ENCODE measurements at places on chromosomes 3 and 15.

- H3K4me1 ChIP-seq, result peaks cover 8% of the 10 kb centered on the region
- H3K36me3 ChIP-seq, result peaks cover 59% of the 10 kb centered on the region
- H3K27ac ChIP-seq, result no peak overlapping the region
Measured at GRCh38 chr15:89795996-89796395, 18.7 kb downstream of the ANPEP start.

- no peaks in the 10 kb centered on the region for H3K27me3 ChIP-seq
- DNase-seq, result no peak
- peaks cover 12% of the 10 kb centered on the region for H3K4me1 ChIP-seq
Measured at GRCh38 chr15:69071260-69071659, 56.8 kb downstream of the NOX5 start.

DNA sequence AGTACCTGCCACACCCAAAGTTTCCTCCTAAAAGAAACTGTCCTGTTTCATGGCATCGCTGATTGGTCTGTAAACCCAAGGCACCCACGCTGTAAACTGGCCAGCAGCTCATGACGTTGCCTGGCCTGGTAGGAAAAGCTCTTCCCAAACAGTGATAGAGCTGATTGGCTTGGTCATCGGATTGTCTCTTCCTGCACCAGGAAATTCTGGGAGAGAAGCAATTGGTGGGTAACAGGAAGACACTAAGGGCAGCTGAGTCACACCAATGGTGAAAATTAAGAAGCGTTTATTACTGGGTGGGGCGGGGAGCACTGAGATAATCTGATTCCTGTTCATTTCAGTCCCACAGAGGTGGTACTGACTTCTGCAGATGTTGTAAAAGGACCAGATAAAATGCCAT lies 31.0 kb downstream of the KLHL6 start:
- no peak overlapping the region for H3K27ac ChIP-seq
- no peaks in the 10 kb centered on the region for H3K4me1 ChIP-seq
- H3K27me3 ChIP-seq, result no peaks in the 10 kb centered on the region

DNA sequence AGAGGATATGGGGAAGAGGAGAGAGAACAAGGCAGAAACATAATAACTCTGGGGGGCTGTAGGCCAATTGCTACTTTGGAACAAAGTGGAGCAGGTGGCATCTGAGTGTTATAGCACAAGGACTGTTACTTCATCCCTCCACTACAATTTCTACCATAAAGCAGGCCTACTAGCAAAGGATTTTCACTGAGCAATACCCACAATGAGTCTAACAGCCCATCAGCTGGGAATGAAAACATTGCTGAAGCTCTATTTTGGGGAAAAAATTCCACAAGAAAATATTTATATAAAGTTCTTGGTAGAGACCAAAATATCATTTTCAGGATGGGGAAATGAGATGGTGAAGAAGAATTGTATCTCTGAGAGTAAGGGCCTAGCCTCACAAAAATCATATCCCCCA lies 3.6 kb upstream of the SHC4 start:
- no peak overlapping the region for H3K27ac ChIP-seq
- H3K36me3 ChIP-seq, result no peaks in the 10 kb centered on the region
- no peak overlapping the region for H3K4me3 ChIP-seq
- DNase-seq, result no peak
- peaks cover 8% of the 10 kb centered on the region for H3K4me1 ChIP-seq

GRCh38 chr15:60635507-60636352 lies 156.8 kb upstream of the ICE2 start:
- H3K27ac ChIP-seq, result no peak overlapping the region
- DNase-seq, result no peak
- no peaks in the 10 kb centered on the region for H3K36me3 ChIP-seq
- H3K4me3 ChIP-seq, result no peak overlapping the region
- no peaks in the 10 kb centered on the region for H3K4me1 ChIP-seq
- no peaks in the 10 kb centered on the region for H3K27me3 ChIP-seq

DNA sequence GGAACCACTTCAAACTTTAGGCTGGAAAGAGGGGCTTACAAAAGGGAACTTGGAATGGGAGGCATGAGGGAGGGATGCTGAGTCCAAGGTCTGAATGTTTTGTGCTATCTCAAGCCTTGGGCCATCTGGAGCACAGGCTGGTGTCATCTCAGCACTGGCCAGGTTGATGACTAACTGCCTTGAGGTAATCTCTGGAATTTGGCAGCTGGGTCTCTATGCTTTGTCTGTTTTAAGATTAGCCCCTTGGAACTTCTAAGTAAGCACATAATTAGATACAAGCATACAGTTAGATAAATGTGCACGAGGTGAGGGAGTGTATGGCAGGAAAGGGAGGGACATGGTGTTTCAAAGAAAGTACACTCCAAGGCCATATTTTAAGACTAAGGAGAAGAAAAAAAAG lies 252.4 kb upstream of the CCDC54 start:
- no peak for DNase-seq
- no peak overlapping the region for H3K4me3 ChIP-seq
- H3K4me1 ChIP-seq, result no peaks in the 10 kb centered on the region
- H3K27me3 ChIP-seq, result no peaks in the 10 kb centered on the region
- no peaks in the 10 kb centered on the region for H3K36me3 ChIP-seq
- H3K27ac ChIP-seq, result no peak overlapping the region

DNA sequence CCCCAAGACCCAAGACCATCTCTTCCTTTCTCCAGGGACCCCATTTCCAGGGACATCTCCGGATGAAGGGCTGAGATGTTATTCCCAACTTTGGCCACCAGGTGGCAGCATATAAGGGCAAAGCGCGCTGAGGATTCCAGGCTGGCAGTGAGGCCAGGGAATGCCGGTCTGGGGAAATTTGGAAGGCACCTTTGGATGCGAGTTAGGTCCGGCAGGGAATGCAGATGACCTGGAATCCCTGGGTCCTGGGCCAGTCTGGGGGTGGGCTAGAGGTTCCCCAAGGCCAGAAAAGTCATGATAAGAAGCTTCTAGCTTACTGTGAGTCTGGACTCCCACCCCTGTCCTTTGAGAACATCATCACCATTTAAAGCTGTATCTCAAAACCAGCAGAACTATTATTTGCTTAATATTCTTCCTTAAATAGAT lies 1.6 kb upstream of the CHST13 start:
- no peak overlapping the region for H3K27ac ChIP-seq
- H3K4me3 ChIP-seq, result no peak overlapping the region
- peak; percentile 64 for DNase-seq
- H3K36me3 ChIP-seq, result no peaks in the 10 kb centered on the region

- DNase-seq, result no peak
- no peaks in the 10 kb centered on the region for H3K4me1 ChIP-seq
Measured at GRCh38 chr15:58710701-58711100, 38.8 kb downstream of the ADAM10 start.

- H3K27ac ChIP-seq, result no peak overlapping the region
- no peak for DNase-seq
- H3K27me3 ChIP-seq, result no peaks in the 10 kb centered on the region
Measured at GRCh38 chr3:98655666-98656065, 62.3 kb upstream of the CPOX start.

DNA sequence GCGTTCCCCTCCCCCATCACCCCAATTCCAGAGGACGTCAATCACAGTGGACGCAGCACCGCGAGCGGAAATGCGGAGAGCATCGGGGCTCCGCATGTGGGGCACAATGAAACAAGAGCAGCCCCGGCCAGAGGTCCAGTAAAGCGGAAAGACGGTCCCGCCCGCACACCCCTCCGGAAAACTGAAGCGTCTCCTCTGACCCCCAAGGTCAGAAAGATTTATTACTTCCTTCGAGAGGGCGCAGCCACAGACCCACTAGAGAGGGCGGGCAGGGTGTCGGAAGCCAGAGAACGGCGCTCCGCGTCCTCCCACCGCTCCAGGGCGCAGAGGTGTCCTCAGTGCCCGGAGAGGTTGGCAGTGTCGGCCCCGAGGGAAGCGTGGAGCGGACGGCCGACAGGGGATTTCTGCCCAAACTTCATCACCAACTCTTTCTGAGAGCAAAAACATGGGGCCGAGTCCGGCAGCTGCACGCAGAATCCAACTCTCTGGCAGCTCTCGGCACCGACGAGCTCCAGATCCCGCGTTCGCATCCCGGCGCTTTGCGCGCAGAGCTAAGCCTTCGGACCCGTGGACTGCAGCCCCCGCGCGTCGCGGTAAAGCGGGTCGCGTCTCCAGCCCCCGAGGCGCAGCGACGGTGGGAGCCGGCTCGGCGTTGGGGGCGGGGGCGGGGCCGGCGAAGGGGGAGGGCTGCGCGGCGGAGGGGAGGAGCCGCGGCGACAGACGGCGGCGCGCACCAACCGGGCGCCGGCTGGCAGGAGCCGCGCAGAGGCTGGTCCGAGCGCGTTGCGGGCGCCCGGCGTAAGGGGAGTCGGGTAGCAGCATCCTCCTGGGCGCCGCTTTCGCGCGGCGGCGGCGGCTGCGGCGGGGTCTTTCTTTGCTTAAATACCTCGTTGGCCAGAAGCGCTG lies at the start of gene CHST2:
CHST2 (plus strand) TSS at position 763 of the 906 bp plus-strand sequence. CDS start 1,046 bp downstream, outside the sequence.
- H3K27me3 ChIP-seq, result no peaks in the 10 kb centered on the region
- H3K27ac ChIP-seq, result peak within 1 kb of the TSS; percentile 60
- peaks cover 19% of the 10 kb centered on the region for H3K4me1 ChIP-seq
- peak; percentile 84 for DNase-seq
- H3K36me3 ChIP-seq, result no peaks in the 10 kb centered on the region
- peak within 1 kb of the TSS; percentile 83 for H3K4me3 ChIP-seq

DNA sequence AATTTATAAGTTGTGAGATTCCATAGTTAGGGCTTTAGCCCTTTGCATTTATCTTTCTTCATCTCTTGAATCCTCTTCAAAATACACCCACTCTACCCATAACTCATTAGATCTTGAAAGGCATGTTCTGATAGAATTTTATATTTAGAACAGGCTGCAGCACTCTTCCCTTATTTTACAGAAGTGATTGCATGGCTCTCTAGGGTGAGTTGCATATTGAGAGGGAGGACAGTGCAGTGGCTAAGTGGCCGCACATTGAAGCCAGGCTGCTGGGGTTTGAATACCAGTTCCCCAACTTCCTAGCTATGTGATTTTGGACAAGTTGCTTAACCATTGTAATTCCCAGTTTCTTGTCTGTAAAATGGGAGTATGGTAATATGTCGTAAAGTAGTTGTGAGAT lies 2.5 kb downstream of the CD86 start:
- no peaks in the 10 kb centered on the region for H3K27me3 ChIP-seq
- no peak overlapping the region for H3K27ac ChIP-seq
- DNase-seq, result no peak
- H3K36me3 ChIP-seq, result no peaks in the 10 kb centered on the region
- H3K4me3 ChIP-seq, result no peak overlapping the region

GRCh38 chr3:125061170-125061569 lies 5.4 kb upstream of the HEG1 start:
- no peak overlapping the region for H3K4me3 ChIP-seq
- no peaks in the 10 kb centered on the region for H3K36me3 ChIP-seq
- DNase-seq, result no peak

DNA sequence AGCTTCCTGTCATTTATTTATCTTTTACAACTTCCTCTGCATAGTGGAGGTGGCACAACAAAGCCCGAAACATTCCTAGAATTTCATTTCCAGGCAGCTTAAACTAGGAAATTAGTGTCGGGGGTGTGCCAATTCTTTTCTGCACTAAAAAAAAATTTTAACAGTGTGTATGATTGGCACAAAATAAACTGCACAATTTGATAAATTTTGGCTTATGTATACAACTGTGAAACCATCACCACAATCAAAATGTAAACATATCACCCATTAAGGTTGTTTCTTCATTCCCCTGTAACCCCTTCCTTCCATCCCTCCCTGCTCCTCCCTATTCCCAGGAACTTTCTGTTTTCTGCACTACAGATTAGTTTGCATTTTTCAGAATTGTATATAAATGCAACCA lies 54.7 kb downstream of the RPL39L start:
- no peak overlapping the region for H3K4me3 ChIP-seq
- H3K4me1 ChIP-seq, result no peaks in the 10 kb centered on the region
- H3K27me3 ChIP-seq, result no peaks in the 10 kb centered on the region
- no peaks in the 10 kb centered on the region for H3K36me3 ChIP-seq

DNA sequence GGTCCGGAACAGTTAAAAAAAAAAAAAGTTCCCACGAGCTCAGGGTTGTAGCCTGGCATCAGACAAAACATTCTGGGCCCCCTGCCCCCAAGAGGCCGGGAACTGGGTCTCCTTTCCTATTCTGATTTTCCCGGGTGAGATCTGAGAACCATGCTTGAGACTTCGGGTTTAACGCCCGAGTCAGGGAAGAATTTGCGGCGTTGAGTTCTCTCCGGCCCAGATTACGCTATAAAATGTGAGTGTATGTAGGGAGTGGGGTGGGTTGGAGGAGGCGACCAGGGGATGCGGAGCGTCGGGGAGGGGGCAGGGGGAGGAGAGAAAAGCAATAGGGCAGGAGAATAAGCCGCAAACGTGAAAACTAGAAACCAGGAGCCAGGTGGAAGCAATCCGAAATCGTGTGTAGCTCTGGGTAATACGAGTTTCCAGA lies 2.7 kb downstream of the ZIC1 start:
- H3K27me3 ChIP-seq, result peaks cover 41% of the 10 kb centered on the region
- H3K4me1 ChIP-seq, result peaks cover 7% of the 10 kb centered on the region
- no peak overlapping the region for H3K4me3 ChIP-seq
- DNase-seq, result no peak
- no peaks in the 10 kb centered on the region for H3K36me3 ChIP-seq

GRCh38 chr3:189727898-189728297 lies 96.7 kb downstream of the TP63 start:
- no peak overlapping the region for H3K27ac ChIP-seq
- no peaks in the 10 kb centered on the region for H3K36me3 ChIP-seq
- H3K4me1 ChIP-seq, result no peaks in the 10 kb centered on the region
- DNase-seq, result no peak

GRCh38 chr3:168071591-168072322 lies 24.0 kb downstream of the GOLIM4 start:
- H3K36me3 ChIP-seq, result no peaks in the 10 kb centered on the region
- no peak overlapping the region for H3K27ac ChIP-seq
- peaks cover 1% of the 10 kb centered on the region for H3K4me1 ChIP-seq
- H3K27me3 ChIP-seq, result no peaks in the 10 kb centered on the region
- no peak overlapping the region for H3K4me3 ChIP-seq

GRCh38 chr3:32506466-32506865 lies 3.8 kb upstream of the CMTM6 start:
- no peaks in the 10 kb centered on the region for H3K27me3 ChIP-seq
- H3K4me3 ChIP-seq, result no peak overlapping the region
- H3K4me1 ChIP-seq, result no peaks in the 10 kb centered on the region
- DNase-seq, result no peak
- H3K27ac ChIP-seq, result no peak overlapping the region
- H3K36me3 ChIP-seq, result no peaks in the 10 kb centered on the region

- H3K4me3 ChIP-seq, result no peak overlapping the region
- no peak for DNase-seq
- H3K27me3 ChIP-seq, result no peaks in the 10 kb centered on the region
- H3K27ac ChIP-seq, result peak overlapping the region; percentile 9
- peaks cover 24% of the 10 kb centered on the region for H3K4me1 ChIP-seq
Measured at GRCh38 chr15:85595804-85596536, 198.8 kb downstream of the KLHL25 start.
